ENCODE measurements at places on chromosomes 16 and 17.

DNA sequence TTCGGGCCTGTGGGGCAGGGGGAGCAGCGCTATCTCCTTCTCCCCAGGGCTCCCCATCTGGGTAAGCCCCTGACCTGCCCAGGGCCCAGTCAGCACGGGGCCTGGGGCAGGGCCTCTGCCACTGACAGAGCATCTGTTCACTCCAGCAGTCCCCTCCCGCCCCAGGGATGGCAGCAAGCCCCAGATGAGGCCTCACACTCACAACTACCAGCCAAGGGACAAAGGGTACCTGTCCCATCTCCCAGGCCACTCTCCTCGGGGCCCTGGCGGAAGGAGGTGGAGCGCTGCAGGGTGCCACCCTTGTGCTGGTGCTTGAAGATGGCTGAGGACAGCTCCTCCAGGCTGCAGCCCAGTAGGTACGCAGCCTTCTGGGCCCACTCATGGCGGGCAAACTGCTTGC, 64.8 kb downstream of the MYO18A start:
- DNase-seq = no peak

- peak; percentile 63 for DNase-seq
These were observed 57.7 kb downstream of the CMC2 start for GRCh38 chr16:80948886-80949493.

DNA sequence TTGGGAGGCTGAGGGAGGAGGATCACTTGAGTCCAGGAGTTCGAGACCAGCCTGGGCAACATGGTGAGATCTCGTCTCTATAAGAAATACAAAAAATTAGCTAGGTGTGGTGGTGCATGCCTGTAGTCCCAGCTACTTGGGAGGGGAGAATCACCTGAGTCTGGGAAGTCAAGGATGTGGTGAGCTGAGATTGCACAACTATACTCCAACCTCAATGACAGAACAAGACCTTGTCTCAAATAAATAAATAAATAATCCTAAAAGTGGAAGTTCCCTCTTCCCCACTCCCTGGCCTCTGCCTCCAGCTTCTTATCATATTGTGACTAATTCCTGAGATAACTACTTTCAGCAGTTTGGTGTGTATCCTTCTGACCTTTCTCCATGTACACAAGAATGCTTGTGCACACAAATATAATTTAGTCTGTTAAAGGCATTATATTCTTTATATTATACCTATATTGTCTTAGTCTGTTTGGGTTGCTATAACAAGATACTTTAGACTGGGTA, 23.5 kb upstream of the DNAJA2 start:
- DNase-seq = no peak

- peak; percentile 38 for DNase-seq
These were observed 309.9 kb upstream of the ASIC2 start for GRCh38 chr17:33602981-33603380.

GRCh38 chr16:85168732-85169256, 56.5 kb upstream of the CIBAR2 start:
- DNase-seq = peak; percentile 57

DNA sequence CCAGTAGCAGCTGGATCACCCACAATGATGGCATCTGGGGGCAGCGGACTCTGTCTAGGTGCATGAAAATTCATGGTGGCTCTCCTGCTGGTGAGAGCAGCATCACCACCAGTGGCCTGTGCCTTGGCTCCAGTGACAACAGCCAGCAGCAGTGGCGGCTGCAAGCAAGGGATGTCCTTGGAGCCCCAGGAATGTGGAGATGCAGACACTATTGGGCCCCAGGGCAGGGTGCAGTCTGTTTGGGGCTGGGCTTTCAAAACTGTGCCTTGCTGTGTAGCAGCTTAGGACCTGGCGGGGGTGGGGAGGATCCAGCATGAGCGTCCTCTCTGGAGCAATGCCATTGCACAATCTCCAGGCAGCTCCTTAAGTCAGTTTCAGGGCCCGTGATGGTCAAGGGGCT, 199.7 kb downstream of the CHD9NB start:
- DNase-seq = no peak
